NCI-H510A (cell line): ENCODE measurements at places on chromosomes 5 and 9.

DNA sequence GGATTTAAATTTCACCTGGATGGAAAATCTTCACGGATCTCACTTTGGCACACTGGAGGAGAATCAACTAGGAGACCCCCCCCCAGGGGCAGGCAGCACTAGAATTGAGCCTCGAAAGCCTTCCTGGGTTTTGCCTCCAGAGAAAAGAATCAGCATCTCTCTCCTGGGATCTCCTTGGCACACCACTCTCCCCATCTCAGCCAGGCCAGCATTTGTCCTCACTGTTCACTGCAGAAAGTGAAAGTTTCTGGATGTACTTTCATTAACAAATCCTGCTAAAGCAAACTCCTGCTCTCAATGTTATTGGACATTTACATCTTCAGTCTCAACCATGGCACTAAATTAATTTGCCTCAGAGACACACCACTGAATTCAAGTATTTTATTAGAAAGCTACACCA, 312.2 kb downstream of the SLIT3 start:
- no peak for DNase-seq

GRCh38 chr9:29865764-29866313, 2292.6 kb upstream of the C9orf72 start:
- DNase-seq, result no peak

DNA sequence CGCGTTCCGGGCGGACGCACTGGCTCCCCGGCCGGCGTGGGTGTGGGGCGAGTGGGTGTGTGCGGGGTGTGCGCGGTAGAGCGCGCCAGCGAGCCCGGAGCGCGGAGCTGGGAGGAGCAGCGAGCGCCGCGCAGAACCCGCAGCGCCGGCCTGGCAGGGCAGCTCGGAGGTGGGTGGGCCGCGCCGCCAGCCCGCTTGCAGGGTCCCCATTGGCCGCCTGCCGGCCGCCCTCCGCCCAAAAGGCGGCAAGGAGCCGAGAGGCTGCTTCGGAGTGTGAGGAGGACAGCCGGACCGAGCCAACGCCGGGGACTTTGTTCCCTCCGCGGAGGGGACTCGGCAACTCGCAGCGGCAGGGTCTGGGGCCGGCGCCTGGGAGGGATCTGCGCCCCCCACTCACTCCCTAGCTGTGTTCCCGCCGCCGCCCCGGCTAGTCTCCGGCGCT, at the start of gene DAPK1:
Gene DAPK1, plus strand, starts transcription at position 264 of the 442 bp plus-strand sequence. CDS start 1,211 bp downstream, outside the sequence.
- DNase-seq, result peak; percentile 6

DNA sequence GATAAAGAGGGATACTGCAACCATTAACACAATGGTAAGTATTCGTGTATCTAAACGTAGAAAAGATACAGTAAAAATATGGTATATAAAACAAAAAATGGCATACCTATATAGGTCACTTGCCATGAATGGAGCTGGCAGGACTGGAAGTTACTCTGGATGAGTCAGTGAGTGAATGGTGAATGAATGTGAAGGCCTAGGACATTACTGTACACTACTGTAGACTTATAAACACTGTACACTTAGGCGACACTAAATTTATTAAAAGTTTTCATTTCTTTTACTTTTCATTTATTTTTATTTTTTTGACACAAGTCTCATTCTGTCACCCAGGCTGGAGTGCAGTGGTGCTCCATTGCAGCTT, 14.1 kb downstream of the TDRD7 start:
- no peak for DNase-seq

DNA sequence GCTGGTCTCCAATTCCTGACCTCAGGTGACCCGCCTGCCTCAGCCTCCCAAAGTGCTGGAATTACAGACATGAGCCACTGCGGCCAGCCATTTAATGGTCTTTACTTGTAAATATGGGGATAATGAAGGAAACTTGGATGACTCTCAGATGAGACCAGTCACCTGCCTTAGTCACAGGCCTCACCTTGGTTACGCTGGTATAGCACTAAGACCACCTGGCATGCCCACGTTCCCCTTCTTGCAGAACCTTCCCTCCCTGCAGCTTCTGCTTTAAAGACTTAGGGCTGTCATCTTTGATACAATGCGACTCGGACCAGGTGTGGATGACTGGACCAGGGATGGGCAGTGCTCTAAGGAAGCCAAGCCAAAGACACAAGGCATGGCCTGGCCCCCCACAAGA, 629.9 kb downstream of the CCDC171 start:
- DNase-seq, result no peak

GRCh38 chr9:1440256-1440655, 390.1 kb downstream of the DMRT2 start:
- DNase-seq, result no peak

- no peak for DNase-seq
Observed at GRCh38 chr5:122180146-122180712, 50.9 kb downstream of the ZNF474 start.

DNA sequence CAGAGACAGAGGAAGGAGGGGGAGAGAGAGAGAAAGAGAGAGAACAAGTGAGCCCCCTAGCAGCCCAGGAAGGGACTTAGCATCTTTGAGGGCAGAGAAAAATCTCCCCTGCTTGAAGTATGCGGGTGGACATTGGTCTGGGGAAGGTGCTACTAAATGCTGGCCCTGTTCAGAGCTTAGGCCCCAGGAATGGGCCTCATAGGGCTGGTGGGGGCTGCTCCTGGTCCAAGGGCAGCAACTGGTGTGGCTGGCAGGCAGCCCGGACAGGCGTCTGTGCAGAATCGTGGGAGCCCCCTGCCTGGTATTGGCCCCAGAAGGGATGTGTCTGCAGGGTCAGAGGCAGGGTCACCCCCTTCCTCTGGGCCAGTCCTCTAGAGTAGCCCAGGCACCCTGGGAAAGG, 47.8 kb upstream of the SUSD3 start:
- DNase-seq, result no peak

DNA sequence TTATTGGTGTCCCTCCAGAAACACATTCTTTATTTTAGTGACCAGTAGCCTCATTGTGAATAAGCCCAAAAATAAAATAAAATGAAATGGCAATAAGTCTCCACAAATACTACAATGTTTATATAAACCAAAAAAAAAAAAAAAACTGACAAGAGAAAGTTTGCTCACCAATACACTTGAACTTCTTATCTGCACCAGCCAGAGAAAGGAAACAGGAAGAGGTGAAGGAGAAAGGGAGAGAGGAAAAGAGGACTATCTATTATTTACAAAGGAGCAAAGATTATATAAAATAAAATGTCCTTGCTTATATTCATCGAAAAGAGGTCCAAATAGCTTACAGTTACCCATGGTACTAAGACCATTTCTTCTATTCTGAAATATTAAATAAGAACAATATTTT, 176.4 kb upstream of the CCNG1 start:
- no peak for DNase-seq

DNA sequence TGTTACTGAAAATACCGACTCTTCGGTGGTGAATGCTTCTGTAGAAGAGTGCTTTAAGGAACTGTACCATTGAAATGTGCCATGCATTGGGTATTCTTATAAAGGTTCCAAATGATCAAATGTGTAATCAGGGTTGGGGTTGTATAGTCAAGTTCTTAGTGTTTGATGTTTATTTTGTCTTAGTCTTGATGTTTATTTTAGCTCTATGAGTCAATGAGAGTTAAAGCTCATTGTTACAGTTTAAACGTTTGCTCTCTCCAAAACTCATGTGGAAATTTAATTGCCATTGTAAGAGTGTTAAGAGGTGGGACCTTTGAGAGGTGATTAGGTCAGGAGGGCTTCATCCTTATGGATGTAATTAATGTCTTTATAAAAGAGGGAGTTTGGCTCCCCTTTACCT, 153.0 kb downstream of the FER start:
- no peak for DNase-seq

DNA sequence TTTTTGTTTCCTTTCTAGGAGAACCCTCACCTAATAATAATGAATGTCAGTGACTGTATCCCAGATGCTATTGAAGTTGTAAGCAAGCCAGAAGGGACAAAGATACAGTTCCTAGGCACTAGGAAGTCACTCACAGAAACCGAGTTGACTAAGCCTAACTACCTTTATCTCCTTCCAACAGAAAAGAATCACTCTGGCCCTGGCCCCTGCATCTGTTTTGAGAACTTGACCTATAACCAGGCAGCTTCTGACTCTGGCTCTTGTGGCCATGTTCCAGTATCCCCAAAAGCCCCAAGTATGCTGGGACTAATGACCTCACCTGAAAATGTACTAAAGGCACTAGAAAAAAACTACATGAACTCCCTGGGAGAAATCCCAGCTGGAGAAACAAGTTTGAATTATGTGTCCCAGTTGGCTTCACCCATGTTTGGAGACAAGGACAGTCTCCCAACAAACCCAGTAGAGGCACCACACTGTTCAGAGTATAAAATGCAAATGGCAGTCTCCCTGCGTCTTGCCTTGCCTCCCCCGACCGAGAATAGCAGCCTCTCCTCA, 87.1 kb downstream of the OSMR start:
- DNase-seq, result no peak

- DNase-seq, result peak; percentile 37
Observed at GRCh38 chr9:108759835-108760234, 96.0 kb downstream of the ACTL7B start.

DNA sequence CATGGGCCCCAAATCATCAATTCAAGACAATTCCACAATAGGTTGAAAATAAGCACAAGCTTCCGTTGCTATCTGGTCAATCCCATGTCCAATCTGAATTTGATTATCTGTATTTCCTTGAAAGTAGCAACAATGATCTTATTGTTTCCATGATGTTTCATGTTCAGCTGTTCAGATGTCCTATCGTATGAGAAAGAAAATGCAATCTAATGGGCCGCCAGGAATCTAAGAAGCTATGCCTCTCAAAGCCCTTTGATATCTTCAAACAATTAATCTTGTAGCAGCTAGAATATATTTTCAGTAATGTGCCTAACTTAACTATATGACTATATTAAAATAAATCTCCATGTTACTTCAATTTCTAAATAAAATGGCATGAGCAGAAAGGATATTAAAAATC, 32.1 kb upstream of the ALDOB start:
- DNase-seq, result no peak

GRCh38 chr5:140246378-140247122, 56.4 kb downstream of the PFDN1 start:
- no peak for DNase-seq

GRCh38 chr5:66702426-66702825, 106.2 kb downstream of the MAST4 start:
- no peak for DNase-seq

- DNase-seq, result no peak
Observed at GRCh38 chr5:87392801-87393200, 19.9 kb downstream of the CCNH start.

DNA sequence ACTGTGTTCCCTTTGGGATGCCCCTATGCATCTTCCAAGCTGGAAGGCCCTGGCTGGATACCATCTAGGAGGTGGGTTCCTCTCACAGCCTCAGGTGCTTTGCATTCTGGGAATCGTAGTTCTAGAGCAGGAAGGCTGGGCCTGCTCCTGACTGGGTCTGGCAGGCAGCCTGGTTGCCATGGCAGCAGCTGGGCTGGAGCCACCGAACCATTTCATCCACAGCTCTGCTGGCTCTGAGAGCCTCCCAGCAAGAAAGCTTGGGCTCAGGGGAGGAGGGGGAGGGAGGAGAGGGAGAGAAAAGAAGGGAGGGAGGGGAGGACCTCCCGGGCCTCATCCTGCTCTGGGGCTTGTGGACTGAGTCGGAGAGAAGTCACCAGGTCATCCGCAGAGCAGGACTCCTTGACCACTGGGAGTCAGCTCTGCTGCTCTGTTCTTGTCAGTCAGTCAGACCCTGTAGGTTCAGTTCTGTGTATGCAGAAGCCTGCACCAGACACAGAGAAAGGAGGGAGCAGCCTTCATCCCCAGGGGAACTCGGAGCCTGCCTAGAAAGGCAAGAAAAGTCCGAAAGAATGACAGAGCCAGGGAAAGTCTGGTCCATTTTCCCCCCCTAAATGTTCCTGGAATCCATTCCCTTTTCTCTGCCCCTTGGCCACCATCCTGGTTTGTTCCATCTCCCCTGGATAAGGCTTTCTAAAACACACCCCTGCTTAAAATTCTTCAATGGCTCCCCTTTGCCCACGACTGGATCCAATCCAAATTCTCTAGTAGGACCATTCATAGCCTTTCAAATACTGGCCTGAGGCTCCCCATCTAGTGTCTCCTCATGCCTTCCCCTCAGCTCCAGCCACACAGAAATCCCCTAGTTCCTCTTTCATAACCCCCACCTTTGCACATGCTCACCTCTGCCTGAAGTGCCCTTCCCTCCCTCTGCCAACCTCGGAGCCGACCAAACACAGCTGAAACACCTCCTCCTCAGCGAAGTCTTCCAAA, 65.4 kb upstream of the ARAP3 start:
- peak; percentile 78 for DNase-seq

GRCh38 chr5:128491291-128491690, 46.8 kb downstream of the FBN2 start:
- no peak for DNase-seq

GRCh38 chr9:5485378-5486085, 24.8 kb upstream of the PDCD1LG2 start:
- DNase-seq, result no peak

GRCh38 chr9:94624629-94625028, 14.7 kb downstream of the FBP1 start:
- DNase-seq, result no peak

DNA sequence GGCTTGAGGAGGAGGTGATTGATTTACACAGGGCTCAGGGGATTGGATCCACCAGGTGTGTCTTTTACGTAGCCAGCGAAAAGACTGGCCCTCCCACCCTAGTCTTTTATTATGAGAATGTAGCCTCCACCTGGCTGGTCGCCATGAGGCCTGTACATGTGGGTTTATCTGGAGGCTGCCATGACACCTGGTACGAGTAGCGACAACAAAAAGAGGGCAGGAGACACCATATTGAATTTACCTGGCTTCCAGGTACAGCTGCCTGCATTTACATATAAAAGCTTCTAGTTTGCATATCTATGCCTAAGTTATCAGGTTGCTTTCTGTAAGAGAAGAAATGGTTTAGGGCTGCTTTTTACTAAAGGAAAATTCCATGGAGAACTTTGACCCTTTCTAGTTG, 1173.7 kb upstream of the SEMA6A start:
- no peak for DNase-seq

GRCh38 chr9:32867026-32867425, 83.7 kb downstream of the TMEM215 start:
- no peak for DNase-seq

- DNase-seq, result no peak
Observed at GRCh38 chr9:88236511-88237478, 98.5 kb upstream of the SPATA31C2 start.

- DNase-seq, result no peak
Observed at GRCh38 chr9:68727636-68728035, 22.6 kb downstream of the PIP5K1B start.

- DNase-seq, result no peak
Observed at GRCh38 chr5:59798862-59799667, 94.5 kb downstream of the PDE4D start.

- DNase-seq, result no peak
Observed at GRCh38 chr5:169763376-169764017, 126.4 kb downstream of the DOCK2 start.

- DNase-seq, result no peak
Observed at GRCh38 chr5:57432876-57433275, 49.7 kb downstream of the ACTBL2 start.

DNA sequence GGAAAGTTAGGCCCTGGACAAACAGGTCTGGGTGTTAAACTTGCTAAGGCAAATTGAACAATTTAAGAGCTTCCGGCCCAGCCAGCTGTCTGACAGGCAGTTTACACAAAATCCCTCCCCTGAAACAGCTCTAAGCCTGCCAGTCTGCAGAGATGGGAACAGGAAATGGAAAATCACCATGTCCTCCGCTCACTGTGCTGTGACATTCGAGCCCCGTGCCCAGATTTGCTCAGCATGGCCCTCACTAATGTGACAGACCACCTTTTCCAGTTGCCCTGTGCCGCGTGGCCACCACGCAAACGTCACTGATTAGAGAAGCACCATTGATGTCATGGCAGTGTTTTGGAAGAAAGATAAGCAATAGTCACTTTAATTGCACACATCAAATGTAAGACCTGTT, 41.0 kb downstream of the CCNJL start:
- peak; percentile 13 for DNase-seq

- DNase-seq, result no peak
Observed at GRCh38 chr9:79577969-79578723, 6.4 kb downstream of the TLE4 start.
